ENCODE measurements at places on chromosomes 12 and 14.

GRCh38 chr12:113170926-113171325, 14.4 kb downstream of the DDX54 start:
- no peak for DNase-seq

GRCh38 chr12:101455685-101456084, 19.5 kb upstream of the SPIC start:
- no peak for DNase-seq

DNA sequence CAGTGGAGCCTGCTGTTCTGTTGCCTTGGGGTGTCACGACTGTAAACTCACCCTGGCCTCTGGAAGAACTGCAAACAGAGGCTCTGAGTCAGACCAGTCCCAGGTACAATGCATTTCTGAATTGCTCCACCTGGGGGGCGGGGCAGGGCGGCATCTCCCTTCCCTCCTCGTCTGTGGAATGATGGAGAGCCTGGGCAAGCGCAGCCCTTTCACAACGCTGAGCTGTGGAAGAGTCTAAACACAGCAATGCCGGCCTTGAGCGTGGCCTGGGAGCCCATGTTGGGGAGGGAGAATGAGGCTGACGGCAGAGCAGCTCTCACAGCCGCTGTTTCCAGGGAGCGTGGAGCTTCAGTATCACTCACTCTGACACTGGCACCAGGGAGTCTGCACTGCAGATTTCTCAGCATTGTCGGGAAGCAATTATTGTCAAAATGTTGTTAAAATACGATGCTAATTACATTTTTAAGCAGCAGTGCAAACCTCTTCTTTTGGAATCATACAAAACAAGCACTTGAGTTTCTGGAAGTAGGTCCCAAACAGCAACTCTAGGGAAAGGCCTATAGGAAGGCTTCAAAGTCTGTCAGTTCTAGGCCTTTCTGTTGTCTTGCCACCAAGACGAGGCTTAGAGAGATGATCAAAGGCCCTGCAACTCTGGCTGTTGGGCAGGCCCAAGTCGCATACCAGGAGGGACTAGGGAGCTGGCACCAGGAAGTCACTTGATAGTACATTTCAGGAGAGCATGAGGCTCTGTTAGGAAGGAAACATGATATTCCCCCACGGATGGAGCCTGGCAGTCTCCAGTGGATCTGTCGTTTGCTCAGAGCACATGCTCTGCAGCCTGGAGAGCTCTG, 244.0 kb upstream of the FKBP4 start:
- peak; percentile 28 for DNase-seq

- DNase-seq = no peak
Observed at GRCh38 chr14:71142375-71143038, 235.2 kb downstream of the PCNX1 start.

GRCh38 chr14:77043177-77043983, 14.9 kb upstream of the IRF2BPL start:
- DNase-seq = no peak

DNA sequence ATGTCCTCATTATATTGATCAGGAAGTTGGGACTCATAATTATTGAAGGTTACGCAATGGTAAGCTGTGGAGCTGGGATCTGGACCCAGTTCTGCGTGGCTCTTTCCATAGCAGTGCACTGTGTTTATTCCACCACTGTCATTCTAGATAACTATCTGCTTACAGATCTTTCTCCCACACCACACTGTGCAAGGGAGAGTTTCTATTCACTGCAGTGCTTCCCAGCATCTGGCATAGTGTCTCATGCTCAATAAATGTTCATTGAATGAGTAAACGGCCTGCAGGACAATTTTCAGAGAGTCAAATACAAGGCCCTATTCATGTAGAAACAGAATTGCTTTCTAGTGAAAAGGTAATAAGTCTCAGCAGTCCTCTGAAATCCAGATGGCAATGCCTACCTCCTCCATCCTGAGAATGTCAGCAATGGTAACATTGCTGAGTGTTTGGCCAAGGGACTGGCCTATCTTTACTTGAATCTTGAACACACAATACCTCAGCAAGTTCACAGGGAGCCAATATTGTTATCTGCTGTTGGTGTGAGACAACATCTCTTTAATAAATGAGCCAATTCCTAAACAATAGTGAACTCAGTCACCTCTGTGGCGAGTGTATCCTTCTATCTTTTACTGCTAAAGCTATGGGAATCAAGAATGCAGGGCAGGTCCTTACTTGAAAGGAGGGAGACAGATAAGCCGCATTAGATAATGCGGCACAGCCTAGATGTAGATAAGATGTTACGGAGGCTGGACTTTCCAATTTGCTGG, 332.4 kb upstream of the PRICKLE1 start:
- DNase-seq = no peak

GRCh38 chr12:120290609-120291305, 946 bp downstream of the RNU4-2 start:
- no peak for DNase-seq

DNA sequence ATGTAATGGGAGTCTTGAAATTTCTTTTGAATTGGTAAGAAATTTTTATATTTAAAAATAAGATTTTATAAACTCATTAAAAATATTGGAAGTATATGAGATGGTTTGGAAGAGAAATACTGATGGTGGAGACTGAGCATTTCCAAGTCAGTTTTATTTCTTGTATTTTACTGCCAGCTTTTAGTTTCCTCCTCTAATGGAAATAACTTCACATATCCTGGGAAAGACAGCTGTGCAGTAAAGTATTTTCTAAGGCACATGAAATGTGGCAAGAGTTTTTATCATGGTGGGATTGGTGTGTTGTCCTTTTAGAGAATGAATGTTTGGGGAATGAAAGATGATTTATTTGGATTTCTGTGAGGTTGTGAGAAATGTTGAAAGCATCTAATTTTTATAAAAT, 346.9 kb upstream of the RGS6 start:
- no peak for DNase-seq

DNA sequence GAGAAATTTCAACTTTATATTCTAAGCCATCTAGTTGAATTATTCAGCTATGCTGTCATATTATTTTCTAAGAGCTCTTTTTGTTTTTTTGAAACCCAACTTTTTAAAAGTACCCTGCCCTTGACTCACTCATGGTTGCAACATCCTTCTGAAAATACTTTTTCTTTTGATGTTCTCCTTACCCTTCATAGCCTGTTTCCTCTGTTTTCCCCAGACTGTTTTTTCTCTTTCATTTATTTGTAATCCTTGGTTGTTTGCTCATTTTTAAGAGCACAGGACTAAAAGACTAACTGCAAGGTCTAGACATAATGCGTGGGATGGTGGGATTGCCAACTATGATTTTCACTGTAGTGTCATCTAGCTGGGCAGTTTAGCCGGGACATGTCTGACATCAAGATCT, 21.2 kb upstream of the CDKL1 start:
- DNase-seq = no peak

GRCh38 chr12:87310126-87310525, 719.1 kb downstream of the C12orf50 start:
- no peak for DNase-seq

DNA sequence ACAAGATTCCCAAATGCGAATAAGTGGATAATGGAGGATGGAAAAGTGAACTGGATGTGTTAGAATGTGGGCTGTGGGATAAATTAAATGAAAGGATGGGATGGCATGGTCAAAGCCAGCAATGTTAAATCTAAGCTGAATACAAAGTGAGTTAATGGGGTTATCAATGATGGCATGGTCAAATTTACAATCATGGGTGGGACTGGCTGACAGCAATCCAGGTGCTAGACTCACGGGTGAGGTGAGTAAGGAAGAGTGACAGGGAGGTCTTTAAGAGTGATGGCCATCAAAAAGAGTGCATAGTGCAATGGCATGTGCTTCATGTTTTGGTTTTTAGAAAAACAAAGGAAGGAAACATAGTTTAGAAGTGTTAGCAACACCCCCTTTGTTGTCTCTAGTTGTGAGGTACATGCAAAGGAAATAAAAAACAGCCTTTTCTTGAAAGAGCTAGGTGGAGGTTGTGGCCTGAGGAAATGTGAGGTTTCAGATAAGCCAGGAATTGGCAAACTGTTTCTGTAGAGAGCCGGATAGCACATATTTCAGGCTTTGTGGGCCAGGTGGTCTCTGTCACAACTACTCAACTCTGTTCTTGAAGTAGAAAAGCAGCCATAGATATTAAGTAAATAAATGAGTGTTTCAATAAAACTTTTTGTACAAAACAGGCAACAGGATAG, 328.7 kb downstream of the RPL10L start:
- no peak for DNase-seq

- no peak for DNase-seq
Observed at GRCh38 chr14:97726676-97727075, 929.5 kb downstream of the VRK1 start.

- no peak for DNase-seq
Observed at GRCh38 chr12:120654656-120655055, 14.2 kb downstream of the CABP1 start.

- peak; percentile 82 for DNase-seq
Observed at GRCh38 chr14:29528889-29529288, 398.8 kb downstream of the PRKD1 start.

DNA sequence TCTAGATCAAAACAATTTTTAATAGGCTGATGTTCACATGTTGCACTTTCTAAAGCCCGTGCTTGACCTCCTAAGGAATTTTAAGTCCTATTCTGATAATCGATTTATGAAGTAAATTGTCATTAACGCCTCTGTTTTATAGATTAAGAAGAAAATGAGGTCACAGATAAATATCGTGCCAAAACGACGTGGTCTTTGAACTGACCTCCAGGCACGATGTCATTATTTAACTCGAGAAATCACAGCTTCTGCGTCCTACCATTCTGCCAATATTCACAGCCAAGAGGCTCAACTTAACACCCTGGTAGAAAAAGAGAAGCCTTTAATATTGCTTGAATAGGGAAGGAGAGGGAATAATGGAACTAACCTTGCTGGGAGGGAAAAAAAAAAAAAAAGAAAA, 888 bp upstream of the EEA1 start:
- DNase-seq = no peak

DNA sequence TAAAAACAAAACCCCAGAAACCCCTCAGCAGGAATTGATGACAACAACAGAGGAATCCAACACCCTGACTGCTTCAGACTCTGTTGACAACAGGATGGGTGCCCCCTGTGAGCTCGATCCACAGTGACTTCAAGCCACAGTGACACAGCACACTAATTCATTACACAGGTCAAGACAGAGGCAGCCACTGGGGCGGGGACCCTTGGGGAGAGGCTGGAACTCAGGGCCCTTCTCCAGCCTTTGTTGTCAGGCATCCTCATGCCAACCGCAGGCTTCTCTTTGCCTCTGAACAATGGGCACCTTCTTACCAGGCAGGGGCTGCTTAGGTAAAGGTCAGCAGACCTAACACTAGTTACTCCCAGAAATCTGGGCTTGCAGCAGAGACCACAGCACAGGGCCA, 37.6 kb downstream of the ACADS start:
- DNase-seq = no peak

DNA sequence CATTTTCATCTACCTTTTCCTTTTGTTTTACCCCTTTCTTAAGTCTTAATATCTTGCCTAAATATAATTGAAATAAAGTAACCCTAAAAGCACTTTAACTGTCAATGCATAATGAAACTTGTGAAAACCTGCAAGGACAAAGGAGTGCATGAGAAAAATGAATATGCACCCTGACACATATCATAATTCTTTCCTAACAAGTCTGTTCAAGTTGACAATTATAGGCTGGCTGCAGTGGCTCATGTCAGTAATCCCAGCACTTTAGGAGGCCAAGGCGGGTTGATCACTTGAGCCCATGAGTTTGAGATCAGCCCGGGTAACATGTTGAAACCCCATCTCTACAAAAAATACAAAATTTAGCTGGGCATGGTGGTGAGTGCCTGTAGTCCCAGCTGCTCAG, 65.4 kb downstream of the FGD6 start:
- DNase-seq = no peak

GRCh38 chr12:44774815-44775411, 101.2 kb downstream of the NELL2 start:
- DNase-seq = no peak

Data from NCI-H2081 (cell line).